ENCODE measurements at places on chromosomes 2 and 18.

DNA sequence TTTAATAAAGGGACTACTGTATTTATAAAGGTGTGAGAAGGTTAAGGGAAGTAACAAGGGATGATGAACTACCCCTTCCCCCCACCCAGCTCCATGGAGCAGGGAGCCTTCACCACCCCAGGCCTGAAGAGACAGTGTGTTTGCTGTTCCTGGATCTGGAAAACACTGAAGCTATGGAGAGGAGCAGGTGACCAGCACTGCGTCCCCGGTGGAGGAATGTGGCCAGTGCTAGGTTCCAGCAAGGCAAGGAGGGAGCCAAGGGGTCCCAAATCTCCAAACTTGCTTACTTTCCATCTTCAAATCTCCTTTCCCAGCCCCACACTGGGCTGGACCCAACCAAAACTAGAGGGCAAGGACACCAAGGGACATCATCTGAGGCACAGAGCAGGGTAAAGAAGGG lies 128.7 kb upstream of the CD302 start:
- no peak for DNase-seq

DNA sequence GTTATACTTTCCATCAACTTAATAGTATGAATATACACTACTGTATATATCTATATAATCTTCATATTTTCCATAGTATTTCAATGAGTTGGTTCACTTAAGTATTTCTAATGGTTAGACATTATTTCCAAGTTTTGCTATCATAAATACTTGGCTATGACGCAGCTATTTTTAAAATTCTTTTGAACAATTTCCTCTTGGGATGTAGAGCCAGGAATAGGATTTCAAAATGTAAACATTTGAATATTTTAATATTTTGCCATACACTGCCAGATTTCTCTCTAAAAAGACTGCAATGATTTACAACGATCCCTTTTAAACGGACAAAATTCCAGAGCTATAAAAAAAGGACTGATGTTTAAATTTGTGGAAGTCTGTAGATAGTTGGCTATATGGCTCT lies 95.6 kb downstream of the NUP35 start:
- DNase-seq = no peak

- DNase-seq = no peak
Observed at GRCh38 chr18:6997808-6998207, 119.8 kb downstream of the LAMA1 start.

- no peak for DNase-seq
Observed at GRCh38 chr2:7984693-7985353, 697.0 kb upstream of the ID2 start.

- DNase-seq = no peak
Observed at GRCh38 chr2:88139804-88140203, 11.9 kb upstream of the FABP1 start.

DNA sequence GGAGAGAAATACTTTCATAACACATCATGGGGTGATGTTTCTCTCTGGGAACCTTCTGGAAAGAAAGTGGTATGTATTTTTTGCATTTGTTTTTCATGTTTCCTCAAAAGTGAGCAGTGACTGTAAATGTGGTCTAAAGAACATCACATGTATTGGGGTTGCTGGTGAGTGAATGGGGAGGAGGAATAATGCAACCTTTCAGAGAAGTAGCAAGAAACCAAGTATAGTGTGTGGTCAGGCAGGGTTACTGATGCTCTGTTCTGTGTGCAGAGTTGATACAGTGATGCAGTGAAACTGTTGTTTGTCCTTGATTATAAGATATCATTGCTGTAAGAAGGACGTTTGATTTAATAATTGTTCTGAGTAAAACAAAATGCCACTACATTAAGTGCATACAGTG lies 24.1 kb downstream of the ADNP2 start:
- DNase-seq = no peak

DNA sequence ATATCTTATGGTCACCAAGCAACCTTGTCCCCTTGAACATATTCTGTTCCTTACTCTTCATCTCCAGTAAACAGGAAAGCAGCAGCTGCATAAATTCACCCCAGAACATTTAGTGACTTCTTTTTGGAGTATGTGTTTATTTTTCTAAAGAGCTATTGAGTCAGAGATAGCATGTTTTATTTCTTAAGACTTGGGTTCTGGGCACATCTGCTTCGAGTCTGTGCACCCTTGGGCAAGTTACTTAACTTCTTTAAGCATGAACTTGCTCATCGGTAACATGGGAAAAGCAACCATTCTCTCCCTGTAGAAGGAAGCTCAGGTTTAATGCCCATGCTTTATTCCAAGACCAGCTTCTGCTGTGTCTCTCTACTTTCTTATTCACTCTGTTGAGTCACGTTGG lies 309.3 kb upstream of the MEX3C start:
- no peak for DNase-seq

DNA sequence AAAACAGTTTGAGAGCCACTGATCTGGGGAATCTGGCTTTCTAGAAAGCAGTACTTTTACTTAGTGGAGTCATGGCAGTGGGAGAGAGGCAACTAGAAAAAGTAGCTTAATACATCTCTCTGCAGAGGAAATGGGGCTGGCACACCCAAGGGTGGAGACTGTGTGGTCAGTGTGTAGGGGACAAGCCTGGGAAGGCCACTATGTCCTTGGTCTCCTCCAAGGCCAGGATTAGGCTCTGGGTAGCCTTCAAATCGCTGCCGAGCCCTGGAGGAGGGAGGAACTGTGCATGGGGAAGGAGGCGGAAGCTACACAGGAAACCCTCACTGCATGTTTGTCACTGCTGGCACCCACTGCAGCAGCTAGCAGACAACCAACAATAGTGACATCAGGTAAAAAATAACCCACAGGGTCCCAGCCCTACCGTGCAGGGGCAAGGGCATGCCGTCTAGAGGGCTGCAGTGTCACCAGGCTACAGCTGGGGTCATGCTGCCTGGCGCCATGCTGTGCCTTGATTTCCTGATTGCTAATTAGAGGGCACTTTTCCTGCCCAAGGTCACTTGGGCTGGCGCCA lies 34.8 kb downstream of the LBH start:
- peak; percentile 28 for DNase-seq

GRCh38 chr2:241736111-241736510 lies 1.7 kb downstream of the D2HGDH start:
- no peak for DNase-seq

- DNase-seq = no peak
Observed at GRCh38 chr2:79327460-79327859, 167.9 kb upstream of the REG3A start.

GRCh38 chr2:50615291-50615690 lies 416.6 kb downstream of the NRXN1 start:
- no peak for DNase-seq

GRCh38 chr2:111138839-111139238 lies 18.1 kb downstream of the BCL2L11 start:
- no peak for DNase-seq

DNA sequence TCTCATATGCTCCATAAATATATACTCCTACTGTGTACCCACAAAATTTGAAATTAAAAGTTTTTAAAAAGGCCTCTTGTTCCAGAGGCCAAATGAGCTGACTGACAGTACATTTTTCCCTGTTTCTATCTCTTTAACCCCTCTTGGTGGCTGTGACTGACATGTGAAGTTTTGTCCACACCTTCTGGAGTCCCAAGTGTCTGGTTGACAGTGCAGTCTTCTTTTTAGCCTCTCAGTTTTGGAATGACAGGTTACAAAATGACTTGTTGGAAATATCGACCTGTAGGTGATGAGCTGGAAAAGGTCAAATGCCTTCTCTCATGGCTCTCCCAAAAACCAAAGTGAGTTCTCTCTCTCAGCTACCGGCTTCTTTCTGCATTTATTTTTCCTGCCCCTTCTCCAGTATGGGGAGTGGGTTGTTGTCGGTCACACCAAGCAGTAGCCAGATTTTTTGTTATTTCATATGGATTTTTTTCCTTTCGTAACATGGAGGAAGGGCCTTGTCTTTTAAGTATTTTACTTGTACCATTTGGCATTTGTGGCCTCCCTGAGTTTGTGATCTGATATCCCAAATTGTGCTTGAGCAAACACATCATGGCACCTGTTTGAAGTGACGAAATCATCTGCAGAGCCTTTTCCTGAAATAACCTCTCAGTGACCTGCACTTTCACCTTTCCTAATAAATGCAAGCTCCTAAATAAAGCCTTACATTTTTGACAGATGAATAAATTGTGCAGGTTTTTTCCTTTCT lies 143.9 kb downstream of the ESCO1 start:
- DNase-seq = no peak

All from stimulated activated CD4-positive, alpha-beta T cell treated with anti-CD3 and anti-CD28 coated beads, Interleukin-15, amount 100 ng/mL, for 1 hour (primary cell).